ENCODE measurements at places on chromosomes 12 and 14. TPM values are rescaled to one million over a fixed set of nuclear protein-coding genes. Genes with fewer than 3 reads are reported as not detected.

DNA sequence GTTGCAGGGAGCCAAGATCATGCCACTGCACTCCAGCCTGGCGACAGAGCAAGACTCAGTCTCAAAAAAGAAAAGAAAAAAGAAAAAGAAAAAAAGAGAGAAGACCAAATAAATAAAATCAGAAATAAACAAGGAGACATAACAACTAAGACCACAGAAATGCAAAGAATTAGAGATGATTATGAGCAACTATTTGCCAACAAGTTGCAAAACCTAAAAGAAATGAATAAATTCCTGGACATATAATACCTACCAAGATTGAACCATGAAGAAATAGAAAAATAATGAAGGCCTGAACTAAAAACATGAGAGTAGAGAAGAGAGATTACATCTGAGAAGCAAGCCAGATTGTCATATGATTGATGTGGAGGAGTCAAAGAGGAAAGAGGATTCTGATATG lies 17.6 kb upstream of the EPS8 start:
- DNase-seq, result no peak

- no peak for DNase-seq
Observed at GRCh38 chr14:105458010-105458409, 16.6 kb upstream of the CRIP2 start.

- DNase-seq, result no peak
Observed at GRCh38 chr12:89244536-89244935, 107.8 kb downstream of the DUSP6 start.

DNA sequence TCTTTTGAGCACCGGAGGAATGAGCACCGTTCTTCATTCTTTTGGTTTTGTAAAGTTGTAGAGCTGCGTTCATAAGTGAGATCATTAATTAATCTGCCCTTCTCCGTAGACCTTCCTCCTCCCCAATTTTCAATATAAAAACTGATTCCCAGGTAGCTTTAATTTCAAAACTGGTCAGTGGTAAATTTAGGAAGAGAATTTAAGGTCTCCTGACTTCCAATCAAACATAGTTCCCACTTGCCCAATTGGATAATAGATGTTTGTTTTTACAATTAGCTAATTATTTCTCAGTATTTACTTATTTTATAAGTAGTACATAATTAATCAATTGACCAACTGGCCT lies 27.2 kb upstream of the YBX3 start:
- DNase-seq, result no peak

DNA sequence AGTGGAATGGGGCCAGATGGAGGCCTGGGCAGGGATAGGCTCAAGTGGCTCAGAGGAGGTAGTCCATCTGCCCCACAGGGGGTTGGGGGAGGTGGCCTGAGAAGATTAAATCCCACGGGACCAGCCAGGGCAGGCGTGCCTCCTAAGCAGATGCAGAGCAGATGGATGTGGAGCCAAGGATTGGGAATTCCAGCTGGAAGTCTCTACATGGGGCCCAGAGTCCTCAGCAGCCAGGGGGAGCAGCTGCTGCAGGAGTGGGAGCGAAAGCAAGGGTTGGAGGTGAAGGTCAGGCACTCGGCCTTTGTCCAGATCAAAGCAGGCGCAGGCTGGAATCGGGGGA lies 42.4 kb upstream of the VRK1 start:
- DNase-seq, result no peak

DNA sequence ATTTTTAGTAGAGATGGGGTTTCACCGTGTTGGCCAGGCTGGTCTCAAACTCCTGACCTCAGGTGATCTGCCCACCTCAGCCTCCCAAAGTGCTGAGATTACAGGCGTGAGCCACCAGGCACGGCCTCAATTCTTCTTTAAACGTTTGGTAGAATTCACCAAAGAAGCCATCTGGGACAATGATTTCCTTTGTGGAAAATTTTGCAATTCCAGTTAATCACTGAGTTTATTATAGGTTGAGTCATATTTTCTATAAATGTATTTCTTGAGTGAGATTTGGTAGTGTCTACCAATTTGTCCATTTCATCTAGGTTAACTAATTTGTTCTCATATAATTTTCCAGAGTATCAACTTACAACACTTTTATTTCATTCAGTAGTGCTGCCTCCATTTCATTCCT lies 683.9 kb upstream of the TMEM132C start:
- DNase-seq, result no peak

- no peak for DNase-seq
Observed at GRCh38 chr14:33916663-33917565, 34.0 kb downstream of the EGLN3 start.

DNA sequence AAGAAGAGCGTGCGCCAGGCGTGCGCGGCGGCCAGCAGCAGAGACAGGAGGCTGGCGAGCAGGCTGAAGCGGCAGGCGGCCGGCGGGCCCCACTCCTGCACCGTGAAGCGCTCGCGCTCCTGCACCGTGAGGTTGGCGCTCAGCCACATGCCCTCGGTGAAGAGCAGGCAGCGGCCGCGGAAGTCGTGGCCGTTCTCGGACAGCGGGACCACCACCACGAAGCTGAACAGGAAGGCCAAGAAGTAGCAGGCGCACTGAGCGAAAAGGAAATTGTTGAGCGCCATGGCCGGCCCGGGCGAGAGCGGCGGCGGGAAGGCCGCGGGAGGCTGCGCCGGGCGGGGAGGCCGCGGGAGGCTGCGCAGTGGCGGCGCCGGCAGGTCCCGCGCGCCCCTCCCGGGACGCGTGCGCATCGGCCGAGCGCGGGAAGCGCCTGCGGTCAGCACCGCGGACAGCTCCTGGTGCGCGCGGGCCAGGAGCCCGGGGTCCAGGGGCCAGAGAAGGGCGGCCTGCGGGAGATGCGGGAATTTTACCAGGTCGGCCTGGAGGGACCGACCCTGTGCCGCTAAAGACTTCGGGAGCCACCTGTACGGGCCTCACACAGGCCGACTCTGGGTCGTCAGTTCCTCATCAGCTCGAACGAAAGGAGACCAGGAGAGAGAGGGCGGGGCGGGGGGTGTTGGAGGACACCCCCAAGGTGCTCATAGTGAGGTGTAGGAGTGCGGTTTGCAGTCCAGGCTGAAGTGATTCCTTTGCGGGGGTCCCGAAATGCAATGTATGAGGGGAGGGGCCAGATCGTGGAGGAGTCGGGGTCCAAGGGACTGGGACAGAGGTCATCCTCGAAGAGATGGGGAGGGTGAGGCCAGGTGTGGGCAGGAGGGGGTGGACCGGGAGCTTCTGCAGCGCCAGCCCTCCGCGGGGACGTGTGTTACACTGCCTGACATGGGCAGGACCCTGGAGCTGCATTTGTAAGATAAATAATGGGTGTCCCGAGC lies at the start of gene TMEM179:
Gene TMEM179, minus strand, starts transcription at position 315 of the 992 bp plus-strand sequence. Its CDS starts 31 bp downstream, at position 284.
- DNase-seq, result no peak

DNA sequence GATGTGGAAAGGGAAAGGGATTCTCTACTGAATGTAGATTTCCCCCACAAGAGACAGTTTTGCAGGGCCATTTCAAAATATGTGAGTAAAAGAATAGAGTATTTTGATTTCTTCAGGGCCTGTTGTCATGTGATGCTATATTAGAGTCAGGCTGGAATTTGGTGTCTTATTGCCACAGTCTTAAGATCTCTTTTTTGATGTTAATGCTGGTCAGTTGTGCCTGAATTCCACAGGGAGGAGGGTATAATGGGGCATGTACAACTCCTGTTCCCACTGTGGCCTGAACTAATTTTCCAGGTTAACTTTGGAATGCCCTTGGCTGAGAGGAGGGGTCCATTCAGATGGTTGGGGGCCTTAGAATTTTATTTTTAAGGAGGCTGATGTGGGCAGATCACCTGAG lies 111.0 kb upstream of the MAX start:
- no peak for DNase-seq

DNA sequence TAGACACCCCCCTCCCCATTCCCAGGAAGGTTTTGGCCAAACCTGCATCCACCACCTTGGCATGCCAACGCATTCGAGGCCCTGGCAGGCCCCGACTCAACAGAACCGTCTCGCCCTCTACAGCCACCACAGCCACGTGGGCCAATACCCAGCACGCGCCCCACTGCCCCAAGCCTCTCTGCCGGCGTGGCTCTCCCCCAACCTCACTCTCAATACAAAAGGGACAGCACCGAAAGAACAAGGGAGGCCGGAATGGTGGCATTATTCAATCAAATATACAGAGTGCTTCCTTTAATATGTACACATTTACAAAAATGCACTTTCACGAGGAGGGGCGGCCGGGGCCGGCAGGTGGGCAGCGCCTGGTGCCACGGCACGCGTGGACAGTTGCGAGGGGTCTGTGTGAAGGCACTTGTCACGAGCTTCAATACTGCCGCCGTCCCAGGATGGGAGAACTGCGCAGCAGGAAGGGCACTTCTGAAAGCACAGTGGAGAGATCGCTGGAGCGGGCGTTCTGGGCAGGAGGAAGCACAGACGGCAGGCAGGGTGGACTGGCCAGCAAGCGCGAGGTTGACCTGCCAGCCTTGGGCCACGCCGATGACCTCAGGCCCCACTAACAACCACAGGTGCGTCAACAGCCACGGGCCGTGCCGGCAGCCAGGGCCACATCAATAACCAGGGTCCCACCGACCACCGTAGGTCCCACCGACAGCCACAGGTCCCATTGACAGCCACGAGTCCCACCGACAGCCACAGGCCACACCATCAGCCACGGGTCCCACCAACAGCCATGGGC lies 26.9 kb downstream of the JAG2 start:
- no peak for DNase-seq

GRCh38 chr12:118033902-118034301 lies 17.4 kb downstream of the RFC5 start:
- DNase-seq, result no peak

DNA sequence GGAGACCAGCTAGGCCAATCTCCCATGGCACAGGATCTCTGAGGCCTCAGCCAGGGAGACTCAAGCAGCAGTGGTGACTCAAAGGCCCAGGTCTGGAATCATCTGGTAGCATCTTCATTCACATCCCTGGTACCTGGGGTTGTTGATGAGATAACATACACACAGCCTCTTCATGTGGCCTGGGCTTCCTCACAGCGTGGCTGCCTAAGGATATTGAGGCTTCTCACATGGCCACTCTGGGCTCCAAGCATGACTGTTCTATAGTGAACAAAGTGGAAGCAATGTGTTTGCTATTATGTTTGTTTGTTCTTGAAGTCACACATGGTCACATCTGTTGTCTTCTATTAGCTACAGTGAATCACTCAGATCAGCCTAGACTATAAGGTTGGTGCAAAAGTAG lies 584.1 kb downstream of the VRK1 start:
- DNase-seq, result no peak

DNA sequence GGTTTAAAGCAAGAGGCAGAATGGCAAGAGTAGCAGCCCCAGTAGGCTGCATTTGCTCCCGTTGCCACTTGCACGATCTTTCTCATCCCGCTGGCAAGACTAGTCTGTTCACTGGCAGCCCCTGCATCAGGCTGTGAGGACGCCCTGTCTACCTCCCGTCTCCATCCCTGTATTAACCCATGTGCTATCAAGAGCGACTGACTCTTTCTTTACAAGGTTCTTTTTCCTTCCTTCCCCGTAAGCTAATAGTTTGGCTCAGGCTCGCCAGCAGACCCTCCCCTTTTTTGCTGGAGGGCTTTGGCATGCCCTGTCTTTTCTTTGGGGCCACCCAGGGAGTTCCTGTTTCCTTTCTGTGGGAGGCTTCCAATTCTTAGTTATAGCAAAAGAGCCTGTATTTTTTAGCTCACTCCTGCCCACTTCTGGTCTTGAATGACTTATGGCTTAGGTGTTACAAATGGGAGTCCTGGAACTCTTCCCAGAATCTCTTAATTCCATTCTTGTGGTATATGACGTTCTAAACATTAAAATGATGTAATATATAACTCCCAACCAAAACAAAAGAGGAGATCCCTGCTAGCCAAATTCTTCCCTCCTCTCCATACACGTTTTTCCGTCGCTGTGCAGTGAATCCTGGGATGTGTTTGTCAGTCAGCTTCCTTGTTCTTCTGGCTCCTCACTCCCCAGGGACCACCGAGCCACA lies 149.0 kb downstream of the PRKCH start:
- no peak for DNase-seq

GRCh38 chr12:510071-510825 lies 50.5 kb downstream of the B4GALNT3 start:
- DNase-seq, result no peak

- no peak for DNase-seq
Observed at GRCh38 chr14:42673963-42674362, 1067.3 kb downstream of the LRFN5 start.

DNA sequence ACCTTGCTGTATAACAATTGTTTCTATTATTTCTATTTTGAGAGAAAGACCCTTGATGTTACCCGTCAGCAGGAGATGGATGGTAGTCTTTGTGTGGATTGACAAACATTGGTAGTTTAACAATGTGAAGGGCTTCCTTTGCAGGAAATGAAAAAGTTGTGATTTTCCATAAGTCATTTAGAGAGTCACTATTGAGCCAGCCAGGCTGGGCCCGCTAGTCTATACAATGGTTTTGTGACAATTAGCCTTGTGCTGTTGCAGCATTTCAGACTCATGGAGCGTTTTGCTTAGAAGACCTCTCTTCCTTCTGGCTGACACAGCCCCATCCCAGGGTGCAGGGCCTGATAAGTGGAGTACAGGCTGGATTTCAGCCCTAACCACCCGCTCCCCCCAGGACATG lies 18.3 kb upstream of the SLC38A2 start:
- DNase-seq, result no peak

DNA sequence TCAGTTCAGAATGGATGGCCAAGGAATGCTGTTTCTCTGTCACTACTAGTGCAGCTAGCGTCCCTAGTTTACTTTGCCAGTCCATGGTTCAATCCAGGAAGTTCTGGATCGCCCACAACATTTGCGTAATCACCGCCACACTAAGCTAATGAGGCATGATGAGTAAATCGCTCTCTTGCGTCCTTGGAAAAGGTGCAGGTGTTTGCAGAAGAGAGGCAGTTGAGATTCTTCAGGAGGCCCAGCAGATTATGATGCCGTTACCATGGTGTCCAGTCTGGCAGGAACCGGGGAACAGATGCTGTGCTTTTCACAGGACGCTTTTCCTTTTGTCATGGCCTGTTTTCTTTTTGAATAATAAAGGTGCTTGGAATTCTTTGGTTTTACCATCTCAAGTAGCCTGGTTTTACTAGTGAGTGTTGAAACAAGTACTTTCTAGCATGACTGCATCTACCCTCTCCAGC lies 9.0 kb downstream of the TPH2 start:
- no peak for DNase-seq

The RD3L gene
- not detected for polyA plus RNA-seq

The MARCHF9 gene
- polyA plus RNA-seq, result 8.3 TPM

The NEUROD4 gene
- polyA plus RNA-seq, result not detected

The CLEC4D gene
- 0.23 TPM for polyA plus RNA-seq

The PPP1R36 gene
- 0.40 TPM for polyA plus RNA-seq

The PLEKHD1 gene
- polyA plus RNA-seq, result 0.68 TPM

The CCDC88C gene
- polyA plus RNA-seq, result 14.0 TPM

The NID2 gene
- polyA plus RNA-seq, result 71.7 TPM

All from forelimb muscle (tissue), 1 donor.